Putamen (tissue), 1 donor: ENCODE measurements at places on chromosomes 11 and 22.

GRCh38 chr11:69718147-69718546, 14.3 kb upstream of the FGF19 start:
- DNase-seq: no peak

DNA sequence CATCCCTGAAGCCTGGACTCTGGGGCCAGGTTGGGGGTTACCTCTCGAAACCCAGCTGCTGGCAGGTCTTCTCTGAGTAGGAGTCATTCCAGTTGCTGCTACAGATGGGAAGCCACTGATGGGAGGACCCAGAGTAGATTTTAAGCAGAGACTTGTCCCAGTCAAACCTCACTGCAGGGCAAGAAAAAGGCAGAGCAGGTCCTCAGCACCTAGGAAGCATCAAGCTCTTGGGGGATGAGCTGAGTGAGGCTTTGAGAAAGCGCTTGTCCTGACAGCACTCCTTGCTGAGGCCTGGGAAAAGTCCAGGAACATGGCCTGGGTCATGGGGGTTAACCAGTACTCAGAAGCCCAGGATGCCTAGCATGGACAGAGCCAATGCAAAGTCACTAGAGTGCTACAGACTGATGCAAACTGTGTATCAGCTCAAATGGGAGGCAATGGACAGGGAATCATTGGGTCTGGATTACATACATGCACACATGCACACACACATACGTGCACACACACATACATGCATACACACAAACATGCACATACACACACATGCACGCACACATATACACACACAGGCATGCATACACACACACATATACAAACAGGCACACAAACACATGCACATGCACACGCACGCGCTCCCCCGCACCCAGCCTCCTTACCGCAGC, 15.3 kb downstream of the TMPRSS13 start:
- DNase-seq: no peak

DNA sequence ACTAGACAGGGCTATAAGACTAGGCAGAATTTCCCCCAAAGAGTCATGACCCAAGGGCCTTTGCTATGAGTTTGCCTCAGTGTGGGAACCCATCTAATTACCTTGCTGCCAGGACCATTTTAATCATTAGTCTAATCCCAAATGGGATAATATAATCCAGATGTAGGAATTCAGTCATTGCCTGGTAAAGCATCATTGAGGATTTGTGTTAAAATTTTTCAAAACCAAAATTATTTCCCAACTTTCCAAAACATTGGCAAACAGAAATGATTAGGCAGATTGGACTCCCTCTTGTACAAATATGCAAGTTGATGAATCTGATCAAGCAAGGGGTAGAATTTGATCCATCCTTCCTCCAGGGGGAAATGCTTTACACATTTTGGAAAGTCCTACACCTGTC, 16.2 kb upstream of the MMP13 start:
- DNase-seq: no peak

GRCh38 chr11:69013009-69013951, at the start of gene MRGPRF:
TSS of gene MRGPRF (minus strand) at chr11:69013246. CDS start at chr11:69009901, 3,345 bp downstream.
- DNase-seq: no peak

DNA sequence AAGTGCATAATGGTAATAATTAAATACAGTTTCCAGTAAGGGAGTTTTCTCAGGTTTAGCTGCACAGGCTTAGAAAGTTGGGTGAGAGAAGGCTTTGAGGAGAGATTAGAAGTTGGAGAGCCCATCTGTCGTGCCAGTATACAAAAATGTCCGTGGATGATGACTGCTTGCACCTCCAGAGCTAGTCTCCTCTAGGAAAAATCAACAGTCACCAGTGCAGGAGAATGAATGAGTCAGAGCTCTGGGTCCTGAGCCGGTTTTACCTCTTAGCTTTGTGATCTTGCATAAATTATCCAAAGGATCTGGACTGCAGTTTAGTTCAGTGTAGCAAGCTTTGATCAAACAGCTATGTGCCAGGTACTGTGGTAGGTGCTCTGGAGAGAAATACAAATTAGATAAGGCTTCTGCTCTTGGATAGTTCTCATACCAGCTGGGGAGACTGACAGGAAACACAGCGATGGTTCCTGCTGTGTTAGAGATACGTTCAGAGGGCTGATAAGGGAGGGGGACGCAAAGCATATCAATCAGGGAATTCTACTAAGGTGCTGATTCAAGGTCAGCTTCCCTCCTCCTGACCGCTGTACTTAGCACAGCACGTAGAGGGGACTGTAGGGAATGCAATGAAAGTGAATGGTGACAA, 125.9 kb downstream of the TEAD1 start:
- no peak for DNase-seq

- DNase-seq: no peak
Measured at GRCh38 chr11:111776398-111777093, 10.4 kb upstream of the PPP2R1B start.

DNA sequence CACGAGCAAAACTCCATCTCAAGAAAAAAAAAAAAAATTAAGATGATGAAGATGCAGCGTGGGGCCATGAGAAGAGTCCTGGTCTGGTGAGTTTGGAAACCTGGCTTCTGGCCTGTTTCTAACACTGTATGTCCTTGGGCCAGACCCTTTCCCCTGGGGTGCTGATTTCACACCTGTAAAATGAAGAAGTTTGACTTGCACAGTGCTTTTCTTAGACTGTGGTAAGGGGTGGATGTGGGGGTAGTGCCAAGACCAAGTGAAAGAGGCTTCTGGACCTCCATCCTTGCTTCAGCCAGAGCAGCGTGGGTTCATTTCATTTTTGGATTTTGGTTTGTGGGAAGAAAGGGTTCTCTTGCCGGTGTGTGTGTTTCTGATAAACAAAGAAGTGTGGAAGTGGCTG, 42.1 kb downstream of the PTPRJ start:
- DNase-seq: no peak

DNA sequence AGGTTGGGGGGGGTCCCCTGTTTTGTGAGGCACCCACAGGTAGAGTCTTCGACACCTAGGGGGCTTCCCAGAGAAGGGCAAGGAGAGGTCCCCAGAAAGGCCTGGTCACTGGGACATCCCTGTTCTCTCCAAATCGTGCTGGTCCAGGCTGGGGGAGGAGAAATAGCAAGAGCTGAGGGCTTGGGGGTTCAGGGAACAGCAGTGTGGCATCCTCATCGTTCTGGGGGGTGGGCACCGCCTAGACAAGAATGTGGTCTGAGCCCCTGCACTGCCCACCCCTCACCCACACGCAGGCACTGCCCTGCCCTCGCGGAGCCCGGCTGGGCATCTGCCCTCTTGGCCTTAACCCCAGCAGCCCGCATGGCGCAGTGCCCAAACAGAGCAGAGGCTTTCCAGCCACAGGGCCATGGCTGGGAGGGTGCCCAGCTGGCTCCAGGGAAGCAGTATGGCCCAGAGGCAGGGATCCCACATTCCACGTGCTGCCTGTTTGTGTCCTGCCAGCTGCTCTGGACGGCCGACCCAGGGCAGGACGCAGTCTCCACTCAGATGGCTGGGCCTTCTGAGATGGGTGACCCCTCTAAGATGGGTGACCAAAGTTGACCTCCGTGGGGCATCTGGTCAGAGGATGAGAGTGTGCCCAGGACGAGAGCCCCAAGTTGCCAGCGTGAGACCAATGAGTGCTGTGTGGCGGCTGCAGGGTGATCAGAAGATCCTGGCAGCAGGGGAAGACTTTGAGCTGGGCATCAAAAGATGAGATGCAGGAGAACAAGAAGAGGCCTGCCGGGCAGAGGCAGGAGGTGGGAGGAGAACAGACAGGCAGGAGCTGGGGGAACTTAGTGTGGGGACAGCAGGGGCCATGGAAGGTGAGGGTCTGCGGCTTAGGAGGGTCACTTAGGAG, 14.4 kb downstream of the SCARF2 start:
- peak; percentile 87 for DNase-seq
